ENCODE measurements at places on chromosomes 6 and 20. TPM values are rescaled to one million over a fixed set of nuclear protein-coding genes. Genes with fewer than 3 reads are reported as not detected.

GRCh38 chr6:168903613-168904345 is 349.9 kb downstream of the THBS2 start:
- H3K27me3 ChIP-seq = no peaks in the 10 kb centered on the region
- H3K36me3 ChIP-seq = peaks cover 9% of the 10 kb centered on the region
- peaks cover 11% of the 10 kb centered on the region for H3K4me1 ChIP-seq
- no peak for DNase-seq
- no peak overlapping the region for H3K4me3 ChIP-seq

DNA sequence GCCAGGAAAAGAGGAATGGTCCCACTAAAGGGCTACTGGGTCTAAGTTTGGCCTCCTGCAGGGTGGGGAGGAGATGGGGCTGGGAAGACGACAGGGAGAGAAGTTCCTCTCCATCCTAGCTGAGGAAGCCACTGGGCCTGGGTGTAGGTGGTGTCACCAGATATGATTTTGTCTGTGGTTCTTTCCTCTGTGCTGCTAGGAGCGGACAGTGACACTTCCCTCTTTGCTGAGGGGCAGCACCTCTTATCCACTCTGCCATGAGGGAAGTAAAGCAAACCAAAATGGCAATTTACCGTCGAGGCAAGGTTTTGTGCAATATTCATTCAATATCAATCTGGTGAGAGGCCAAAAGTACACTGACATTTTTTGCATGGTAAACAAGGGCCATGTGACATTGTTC is 33.0 kb upstream of the NR2E1 start:
- no peaks in the 10 kb centered on the region for H3K36me3 ChIP-seq
- no peak overlapping the region for H3K27ac ChIP-seq
- peak overlapping the region; percentile 66 for H3K4me3 ChIP-seq
- DNase-seq = no peak
- peaks cover 95% of the 10 kb centered on the region for H3K27me3 ChIP-seq

LINC00237 gene
- total RNA-seq = 0.78 TPM

- no peak for DNase-seq
- no peak overlapping the region for H3K27ac ChIP-seq
- H3K36me3 ChIP-seq = no peaks in the 10 kb centered on the region
- H3K4me1 ChIP-seq = peaks cover under 1% of the 10 kb centered on the region
Measured at GRCh38 chr20:17716331-17716730, 16.6 kb downstream of the BANF2 start.

DNA sequence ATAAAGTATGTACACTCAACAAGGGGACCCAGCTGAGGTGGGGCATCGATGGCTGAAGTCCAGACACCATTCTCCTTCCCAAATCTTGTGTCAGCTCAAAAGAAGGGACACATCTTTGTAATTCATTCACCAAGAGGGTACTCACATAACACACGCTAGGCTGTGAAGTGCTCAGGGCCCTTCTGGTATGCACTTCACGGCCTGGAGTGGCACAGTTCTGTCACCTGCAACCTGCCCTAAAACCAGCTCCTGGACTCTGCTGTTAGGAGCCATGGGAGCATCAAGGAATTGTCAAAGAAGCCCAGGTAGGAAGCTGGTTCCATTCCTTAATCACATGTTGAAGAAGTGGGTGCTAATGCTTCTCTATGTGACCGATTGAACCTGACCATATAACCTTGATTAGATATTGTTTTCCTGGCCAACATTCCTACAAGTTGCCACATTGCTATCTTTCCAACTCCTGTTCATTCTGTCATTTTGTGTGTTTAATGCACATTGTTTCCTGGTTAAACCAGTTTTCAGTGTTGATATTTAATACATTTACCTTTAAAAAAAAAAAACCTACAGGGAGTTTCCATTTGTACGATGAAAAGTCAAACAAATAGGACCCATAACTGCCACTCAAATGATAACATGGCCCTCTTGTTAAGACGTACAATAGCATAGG is 127.3 kb downstream of the TNFRSF21 start:
- peaks cover 8% of the 10 kb centered on the region for H3K4me1 ChIP-seq
- no peaks in the 10 kb centered on the region for H3K27me3 ChIP-seq
- no peak overlapping the region for H3K4me3 ChIP-seq
- H3K27ac ChIP-seq = no peak overlapping the region

SPTLC3 gene
- 0.13 TPM for total RNA-seq

DNA sequence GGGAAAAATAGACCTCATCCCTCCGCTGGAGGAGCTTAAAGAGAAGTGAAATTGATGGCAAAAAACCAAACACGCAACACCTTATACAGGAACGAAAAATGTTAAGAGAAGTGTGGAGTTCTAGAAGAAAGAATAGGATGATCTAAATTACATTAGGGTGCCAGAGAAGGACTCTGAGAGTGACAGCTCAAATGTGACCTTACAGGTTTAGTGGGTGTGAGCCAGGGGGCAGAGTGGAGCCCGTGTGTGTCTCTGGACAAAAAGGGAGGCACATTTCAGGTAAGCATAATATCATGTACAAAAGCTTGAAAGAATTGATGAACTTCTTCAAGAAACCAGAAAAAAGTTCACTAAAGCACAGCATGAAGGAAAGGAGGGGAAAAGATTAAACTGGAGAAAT is 20.8 kb downstream of the HLA-DRA start:
- peaks cover 3% of the 10 kb centered on the region for H3K27me3 ChIP-seq
- H3K36me3 ChIP-seq = peaks cover 6% of the 10 kb centered on the region

DNA sequence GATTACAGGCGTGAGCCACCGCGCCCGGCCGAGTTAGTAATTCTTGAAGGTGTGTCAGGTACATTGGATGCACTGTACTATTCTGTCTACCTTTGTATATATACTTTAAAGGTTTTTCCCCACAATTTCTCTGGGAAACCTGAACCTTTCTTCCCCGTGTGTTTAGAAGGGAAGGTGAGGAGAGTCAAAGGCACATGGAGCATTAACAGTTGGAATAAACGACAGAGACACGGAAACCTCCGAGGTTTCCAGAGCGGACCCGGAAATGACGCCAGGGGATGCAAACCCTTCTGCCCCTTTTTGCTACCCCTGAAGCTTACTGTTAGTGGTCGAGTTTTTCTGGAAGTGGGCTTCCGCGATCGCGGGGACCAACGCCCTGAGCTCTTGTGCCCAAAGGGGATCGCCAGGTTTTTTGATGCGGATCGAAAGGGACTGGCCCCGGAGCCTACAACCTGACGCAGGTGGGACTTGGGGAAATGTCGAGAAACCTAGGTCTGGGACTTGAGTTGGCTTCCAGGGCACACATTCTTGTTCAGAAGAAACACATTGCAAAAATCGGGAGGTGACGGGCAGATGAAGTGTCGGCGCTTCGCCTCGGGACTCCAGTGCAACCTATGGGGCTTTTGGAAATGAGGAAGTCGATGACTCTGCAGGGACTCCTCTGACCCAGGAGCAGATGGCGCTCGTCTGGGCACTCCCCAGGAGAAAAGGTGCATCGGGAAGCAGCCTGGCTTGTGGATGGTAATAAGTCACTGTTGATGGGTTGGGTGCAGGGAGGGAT is 218.2 kb downstream of the OR2B2 start:
- no peak for DNase-seq
- peak overlapping the region; percentile 95 for H3K27ac ChIP-seq
- H3K4me1 ChIP-seq = peaks cover 12% of the 10 kb centered on the region
- no peaks in the 10 kb centered on the region for H3K36me3 ChIP-seq

GPSM3 gene
- 13.1 TPM for total RNA-seq

DNA sequence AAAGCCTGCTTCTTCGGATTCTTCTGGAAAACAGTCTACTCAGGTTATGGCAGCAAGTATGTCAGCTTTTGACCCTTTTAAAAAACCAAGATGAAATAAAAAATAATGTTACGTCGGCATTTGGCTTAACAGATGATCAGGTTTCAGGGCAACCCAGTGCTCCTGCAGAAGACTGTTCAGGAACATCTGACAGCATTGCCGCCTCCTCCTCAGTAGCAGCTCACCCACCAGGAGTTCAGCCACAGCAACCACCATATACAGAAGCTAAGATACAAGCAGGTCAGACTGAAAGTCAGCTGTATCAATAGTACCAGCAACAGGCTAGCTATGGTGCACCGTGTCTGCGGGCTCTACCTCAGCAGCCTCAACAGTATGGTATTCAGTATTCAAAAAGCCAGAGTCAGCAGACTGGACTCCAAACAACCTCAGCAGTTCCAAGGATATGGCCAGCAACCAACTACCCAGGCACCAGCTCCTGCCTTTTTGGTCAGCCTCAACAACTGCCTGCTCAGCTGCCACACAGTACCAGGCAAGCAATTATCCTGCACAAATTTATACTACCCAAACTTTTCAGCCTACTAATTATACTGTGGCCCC is 51.9 kb downstream of the BTBD9 start:
- H3K36me3 ChIP-seq = no peaks in the 10 kb centered on the region
- DNase-seq = no peak
- no peaks in the 10 kb centered on the region for H3K27me3 ChIP-seq
- no peak overlapping the region for H3K4me3 ChIP-seq
- no peak overlapping the region for H3K27ac ChIP-seq
- H3K4me1 ChIP-seq = no peaks in the 10 kb centered on the region

GRCh38 chr6:167546611-167547327 is 221.9 kb downstream of the TTLL2 start:
- no peaks in the 10 kb centered on the region for H3K27me3 ChIP-seq
- H3K27ac ChIP-seq = no peak overlapping the region
- no peak overlapping the region for H3K4me3 ChIP-seq
- 0 out of 2 replicates have a peak, but pooled peaks cover 3% of the 10 kb centered on the region for H3K36me3 ChIP-seq

KPNA5 gene
- 10.0 TPM for total RNA-seq

DNA sequence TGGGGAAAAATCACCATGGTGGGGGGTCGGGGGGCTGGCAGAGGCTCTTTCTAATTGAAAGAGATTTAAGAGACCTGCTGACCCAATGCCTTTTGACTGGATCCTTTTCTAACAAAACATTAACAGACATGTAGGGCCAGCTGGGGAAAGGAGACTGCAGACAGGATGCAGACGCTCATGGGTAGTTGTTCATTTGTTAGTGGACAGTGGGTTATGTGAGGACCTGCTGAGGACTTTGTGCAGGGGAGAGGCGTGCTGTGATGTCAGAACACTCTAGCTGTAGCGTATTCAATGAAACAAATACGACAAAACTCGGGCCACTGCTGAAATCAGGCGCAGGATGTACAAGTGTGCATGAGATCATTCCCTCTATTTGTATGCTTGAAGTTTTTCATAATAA is 1.2 kb downstream of the IP6K3 start:
- DNase-seq = no peak
- H3K4me3 ChIP-seq = no peak overlapping the region

DNA sequence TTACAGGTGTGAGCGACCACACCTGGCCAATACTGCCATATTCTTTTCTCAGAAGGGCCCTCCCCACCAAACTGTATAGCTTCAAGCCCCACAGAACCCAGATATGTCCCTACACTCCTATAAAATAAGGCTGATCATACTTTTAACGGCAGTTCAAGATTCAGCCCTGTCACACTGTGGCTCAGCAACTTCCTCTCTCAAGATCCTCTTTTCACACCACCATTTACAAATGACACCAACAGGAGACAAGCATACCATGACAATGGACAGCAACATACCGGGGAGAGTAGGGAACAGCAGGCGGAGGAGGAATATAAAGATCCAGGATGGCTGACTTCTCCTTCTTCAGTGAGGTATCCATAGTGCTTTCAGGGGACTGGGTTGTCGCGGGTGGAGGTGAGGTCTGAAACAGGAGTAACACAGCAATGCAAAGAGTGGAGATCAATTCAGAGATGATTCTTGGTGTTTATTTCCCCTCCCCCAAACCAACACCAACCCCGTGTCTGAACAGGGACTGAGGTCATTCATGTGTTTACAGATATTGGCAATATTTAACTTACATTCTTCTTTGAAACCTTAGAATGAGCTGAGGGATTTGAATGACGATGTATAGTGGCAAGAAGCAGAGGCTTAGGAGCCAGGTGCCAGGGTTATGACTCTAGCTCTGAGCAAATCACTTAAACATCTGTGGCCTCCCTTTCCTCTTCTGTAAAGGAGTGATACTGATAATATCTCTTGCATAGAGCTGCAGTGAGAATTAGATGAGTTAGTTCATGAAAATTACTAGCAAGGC is 57.6 kb upstream of the IPCEF1 start:
- no peak overlapping the region for H3K4me3 ChIP-seq
- DNase-seq = no peak
- no peaks in the 10 kb centered on the region for H3K27me3 ChIP-seq
- peaks cover 19% of the 10 kb centered on the region for H3K4me1 ChIP-seq

CLVS2 gene
- total RNA-seq = 0.46 TPM

CRISP2 gene
- not detected for total RNA-seq

GRCh38 chr6:111715321-111715720 is 109.6 kb upstream of the TRAF3IP2 start:
- H3K36me3 ChIP-seq = no peaks in the 10 kb centered on the region
- DNase-seq = no peak
- H3K27me3 ChIP-seq = no peaks in the 10 kb centered on the region
- no peak overlapping the region for H3K4me3 ChIP-seq
- H3K4me1 ChIP-seq = peaks cover 22% of the 10 kb centered on the region
- H3K27ac ChIP-seq = no peak overlapping the region

GRCh38 chr6:90315354-90315950 is 18.8 kb upstream of the BACH2 start:
- no peaks in the 10 kb centered on the region for H3K4me1 ChIP-seq
- no peaks in the 10 kb centered on the region for H3K27me3 ChIP-seq
- H3K4me3 ChIP-seq = no peak overlapping the region
- H3K36me3 ChIP-seq = no peaks in the 10 kb centered on the region
- DNase-seq = no peak
- H3K27ac ChIP-seq = no peak overlapping the region

DNA sequence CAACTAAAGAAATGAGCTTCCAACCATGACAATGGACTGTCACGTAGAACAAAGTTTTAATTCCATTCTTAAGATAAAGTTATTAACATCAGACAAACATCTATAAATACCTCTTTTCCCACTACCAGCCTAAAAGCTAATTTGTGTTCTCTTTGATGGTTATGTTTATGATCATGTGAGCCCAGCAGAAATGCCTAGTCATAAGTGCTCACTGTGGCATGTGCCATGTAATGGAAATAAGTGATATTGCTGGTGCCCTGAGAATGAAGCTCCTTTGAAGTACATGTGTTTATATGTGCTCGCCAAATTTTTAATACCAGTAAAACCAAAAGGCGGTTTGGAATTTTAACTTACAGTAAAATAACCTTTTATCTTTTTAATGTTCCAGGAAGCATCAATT is 205.8 kb downstream of the ISM1 start:
- peaks cover 24% of the 10 kb centered on the region for H3K4me1 ChIP-seq
- no peaks in the 10 kb centered on the region for H3K36me3 ChIP-seq
- H3K27me3 ChIP-seq = no peaks in the 10 kb centered on the region
- H3K27ac ChIP-seq = no peak overlapping the region
- no peak overlapping the region for H3K4me3 ChIP-seq
- no peak for DNase-seq

- DNase-seq = no peak
- H3K27ac ChIP-seq = no peak overlapping the region
- H3K4me3 ChIP-seq = no peak overlapping the region
Measured at GRCh38 chr6:43193929-43194328, 11.9 kb downstream of the CUL9 start.

DNA sequence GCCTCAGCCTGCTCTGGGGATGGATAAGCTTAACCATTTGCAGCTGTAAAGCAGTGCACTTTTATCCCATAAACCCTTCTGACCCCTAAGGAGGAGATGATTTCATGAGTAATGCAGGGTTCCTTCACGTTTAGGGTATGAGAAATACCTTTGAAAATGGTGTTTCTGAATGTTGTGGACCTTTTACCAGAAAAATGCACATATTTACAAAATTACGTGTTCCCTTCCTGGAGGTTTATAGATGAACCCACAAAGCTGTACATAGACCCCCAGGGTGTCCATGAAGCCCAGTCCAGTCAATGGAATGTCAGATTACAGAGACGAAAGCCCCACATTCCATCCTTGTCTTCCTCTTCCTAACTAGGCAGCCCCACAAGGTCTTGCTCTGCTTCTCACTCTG is 78.6 kb upstream of the INSM1 start:
- H3K4me3 ChIP-seq = no peak overlapping the region
- no peak overlapping the region for H3K27ac ChIP-seq
- DNase-seq = no peak
- H3K4me1 ChIP-seq = no peaks in the 10 kb centered on the region
- H3K36me3 ChIP-seq = no peaks in the 10 kb centered on the region

DEFB124 gene
- total RNA-seq = not detected
